COLO829 (cell line): ENCODE measurements at places on chromosomes 7 and 10.

GRCh38 chr7:104951546-104951945 lies 62.5 kb upstream of the KMT2E start:
- no peak for DNase-seq

DNA sequence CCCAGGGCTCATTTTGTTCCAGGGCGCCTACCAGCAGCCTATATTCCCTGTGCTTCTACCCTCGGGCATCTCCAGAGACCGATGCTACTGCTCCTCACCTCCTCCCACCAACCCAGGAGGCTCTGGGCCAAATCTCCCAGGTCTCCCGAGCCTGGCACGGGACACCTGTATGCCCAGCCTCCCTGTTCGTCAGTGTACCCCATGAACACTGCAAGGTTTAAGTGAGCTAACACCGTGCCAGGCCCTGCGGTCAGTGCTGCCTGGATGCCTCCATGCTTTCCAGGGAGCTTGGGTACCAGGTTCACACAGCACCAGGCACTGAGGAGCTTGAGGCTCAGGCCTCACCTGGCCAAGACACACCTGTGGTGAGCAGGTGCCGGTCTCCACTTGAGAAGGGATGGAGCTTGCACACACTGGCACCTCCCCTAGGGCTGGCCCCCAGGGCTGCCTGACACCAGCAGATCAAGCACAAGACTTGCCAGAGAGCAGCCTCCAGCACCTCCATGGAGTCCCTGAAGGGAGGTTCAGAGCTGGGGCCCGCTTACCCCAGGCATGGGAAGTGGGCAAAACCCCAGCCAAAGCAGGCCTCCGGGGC lies 80.3 kb downstream of the FAM53B start:
- DNase-seq = no peak

- DNase-seq = no peak
These were observed 294.1 kb upstream of the YAE1 start for GRCh38 chr7:39272111-39272510.

DNA sequence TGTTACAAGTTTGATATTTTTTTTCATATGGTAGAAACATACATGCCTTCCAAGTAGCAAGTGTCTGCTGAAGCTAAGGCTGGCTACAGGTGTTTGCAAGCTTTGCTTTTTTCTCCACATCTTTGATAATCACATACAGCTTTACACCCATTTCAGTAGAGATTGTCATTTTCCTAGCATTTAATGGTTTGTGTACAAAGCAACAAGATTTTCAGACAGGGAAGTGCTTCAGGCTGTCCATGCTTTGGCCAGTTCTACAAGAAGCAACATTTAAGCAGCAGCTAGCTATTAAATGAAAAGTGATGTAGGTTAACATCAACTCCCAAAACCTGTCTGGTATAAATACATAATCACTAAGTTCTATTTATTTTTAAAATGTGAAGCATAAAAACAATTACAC lies 2.3 kb downstream of the HDAC9 start:
- DNase-seq = no peak

GRCh38 chr7:123961771-123962170 lies 36.7 kb downstream of the SPAM1 start:
- DNase-seq = no peak

- no peak for DNase-seq
These were observed 34.2 kb upstream of the POM121L12 start for GRCh38 chr7:53001221-53001620.

DNA sequence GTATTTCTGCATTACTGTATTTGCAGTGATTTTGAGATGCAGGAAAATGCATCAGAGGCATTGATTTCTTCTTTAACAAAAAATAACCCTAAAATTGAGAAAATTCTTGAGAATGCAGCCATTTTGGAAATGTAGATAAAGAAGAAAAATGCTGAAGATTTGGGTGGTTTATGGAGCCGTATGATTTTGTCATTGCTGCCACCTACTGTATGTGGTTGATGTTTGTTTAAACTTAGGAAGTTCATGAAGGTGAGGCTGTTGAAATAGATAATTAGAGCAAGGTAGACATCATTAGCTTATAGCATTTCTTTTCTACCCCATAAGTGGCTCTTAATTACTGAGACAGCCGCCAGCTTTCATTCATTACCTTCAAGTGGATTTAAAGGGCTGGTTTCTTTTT lies 92.1 kb upstream of the SAMD8 start:
- peak; percentile 8 for DNase-seq

GRCh38 chr7:149599636-149600206 lies 102.1 kb upstream of the ZNF746 start:
- no peak for DNase-seq

GRCh38 chr7:25850216-25850615 lies 301.8 kb upstream of the NFE2L3 start:
- DNase-seq = no peak

GRCh38 chr7:39133088-39133487 lies 155.4 kb downstream of the POU6F2 start:
- no peak for DNase-seq

DNA sequence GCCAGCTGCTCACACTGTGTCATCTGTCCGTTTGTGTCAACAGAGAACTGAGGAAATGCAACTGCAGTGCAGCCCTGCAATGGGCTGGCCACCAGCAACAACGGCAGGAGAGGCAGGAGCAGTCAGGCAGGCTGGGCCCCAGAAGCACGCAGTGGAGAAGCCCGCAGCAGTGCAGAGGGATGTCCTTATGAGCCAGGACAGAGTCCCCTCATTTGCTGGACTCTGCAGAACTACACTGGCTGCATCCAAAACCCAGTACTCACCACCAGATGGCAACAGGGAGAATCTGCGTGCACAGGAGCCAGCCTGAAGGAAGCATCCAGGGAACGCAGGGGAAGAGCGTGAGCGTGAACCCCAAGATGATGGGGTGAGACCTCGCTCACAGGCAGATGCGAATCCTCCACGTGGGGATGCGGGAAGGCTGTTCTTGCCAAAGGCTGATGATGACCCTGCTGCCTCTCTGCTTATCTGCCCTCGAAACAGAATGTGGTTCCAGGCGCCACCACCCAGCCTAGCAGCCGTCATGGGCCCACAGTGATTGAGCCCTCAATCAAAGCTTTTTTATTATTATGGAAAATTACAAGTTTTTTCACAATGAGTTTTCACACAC lies 232.1 kb downstream of the PTPRN2 start:
- no peak for DNase-seq

DNA sequence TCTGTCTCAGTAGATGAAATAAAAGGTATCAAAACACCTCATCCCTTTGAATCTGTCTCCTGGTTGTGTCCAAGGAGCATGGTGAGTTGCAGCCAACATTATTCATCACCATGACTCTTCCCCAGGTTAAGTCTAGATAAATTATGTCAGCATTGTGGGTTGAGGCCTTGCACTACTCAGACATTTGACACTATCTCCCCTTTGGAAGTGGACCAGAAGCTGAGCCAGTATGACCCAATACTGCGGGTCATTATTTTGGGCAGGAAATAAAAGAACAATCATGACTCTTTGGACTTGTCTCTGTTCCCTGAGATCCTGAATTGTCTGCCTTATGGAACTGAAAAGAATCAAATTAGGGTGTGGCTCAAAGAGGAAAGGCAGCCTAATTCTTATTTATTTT lies 168.2 kb upstream of the FAM171A1 start:
- DNase-seq = no peak

- DNase-seq = no peak
These were observed 43.5 kb upstream of the TRIM8 start for GRCh38 chr10:102600816-102601215.

- no peak for DNase-seq
These were observed 12.2 kb downstream of the COMTD1 start for GRCh38 chr10:75223507-75223906.

- DNase-seq = no peak
These were observed 2.6 kb downstream of the MDH2 start for GRCh38 chr7:76050545-76050944.

DNA sequence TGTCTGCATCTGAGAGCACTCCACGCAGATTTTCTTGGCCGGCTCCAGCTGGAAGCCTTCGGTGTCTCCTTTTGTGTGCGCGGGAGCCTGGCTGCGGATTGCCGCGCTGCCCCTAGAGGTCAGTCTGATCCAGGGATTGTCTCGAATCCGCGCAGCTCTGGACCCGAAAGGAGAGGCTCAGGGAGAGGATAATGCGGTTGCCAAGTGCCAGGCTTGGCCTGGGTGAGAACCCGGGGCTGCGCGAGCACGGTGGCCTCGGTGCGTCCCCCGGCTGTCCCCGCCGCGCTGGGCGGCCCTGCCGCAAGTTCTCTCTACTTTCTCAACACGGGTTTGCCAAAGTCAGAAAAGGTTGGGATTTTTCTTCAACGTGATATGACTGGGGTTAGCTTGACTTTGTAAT lies 140.9 kb downstream of the ADCYAP1R1 start:
- peak; percentile 49 for DNase-seq

DNA sequence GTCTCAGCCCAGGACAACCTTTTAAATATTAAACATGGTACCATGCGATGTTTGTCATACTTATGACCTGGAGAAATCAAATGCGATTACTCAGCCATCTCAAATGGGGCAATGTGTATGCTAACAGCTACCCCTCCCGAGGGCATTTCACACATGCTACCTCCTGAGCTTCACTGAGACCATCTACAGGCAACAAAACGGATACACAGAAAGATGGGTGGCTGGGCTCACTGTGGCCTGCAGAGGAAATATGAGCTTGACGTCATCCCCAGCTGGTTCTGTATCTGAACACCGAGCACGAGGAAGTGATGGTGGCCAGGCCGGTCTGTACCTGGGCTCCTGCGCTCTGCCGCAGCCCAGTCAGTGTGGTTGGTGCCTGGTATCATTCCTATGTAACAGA lies 374.3 kb downstream of the RPS24 start:
- DNase-seq = no peak

DNA sequence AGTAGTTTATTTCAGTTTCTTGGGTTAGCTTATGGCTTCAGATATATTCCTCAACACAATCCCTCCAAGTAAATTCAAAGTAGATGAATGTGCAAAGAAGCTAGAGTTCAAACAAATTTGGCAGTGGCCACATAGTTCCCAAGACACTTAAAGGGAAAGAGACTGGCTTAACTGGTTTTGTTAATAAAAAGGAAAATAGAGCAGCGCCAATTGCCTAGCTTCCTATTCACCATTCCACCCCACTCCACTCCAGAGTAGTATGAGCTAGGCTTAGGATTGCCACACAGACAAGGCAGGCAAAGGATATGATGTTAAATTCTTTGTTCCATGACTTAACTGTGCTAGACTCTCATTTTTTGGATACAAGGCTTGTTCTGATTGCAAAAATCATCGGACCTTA lies 2.0 kb downstream of the XRCC2 start:
- no peak for DNase-seq

DNA sequence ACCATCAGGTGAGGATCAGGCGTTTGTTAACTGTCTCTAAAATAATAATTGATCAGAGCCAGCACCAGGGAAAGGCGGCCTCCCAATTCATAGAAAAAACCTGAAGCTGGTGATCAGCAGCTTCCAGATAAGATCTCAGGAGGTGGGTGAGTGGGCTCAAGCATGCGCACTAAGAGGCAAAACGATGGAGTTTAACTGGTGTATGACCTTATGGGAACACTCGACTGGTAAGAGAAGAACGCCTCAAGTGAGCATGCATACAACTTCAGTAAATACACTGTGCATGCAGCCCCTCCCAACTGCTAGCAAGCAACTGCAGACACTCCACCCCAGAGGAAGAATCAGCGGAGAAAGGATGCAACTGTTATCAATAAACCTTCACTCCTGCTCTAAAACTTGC lies 18.1 kb downstream of the RAPGEF5 start:
- no peak for DNase-seq

DNA sequence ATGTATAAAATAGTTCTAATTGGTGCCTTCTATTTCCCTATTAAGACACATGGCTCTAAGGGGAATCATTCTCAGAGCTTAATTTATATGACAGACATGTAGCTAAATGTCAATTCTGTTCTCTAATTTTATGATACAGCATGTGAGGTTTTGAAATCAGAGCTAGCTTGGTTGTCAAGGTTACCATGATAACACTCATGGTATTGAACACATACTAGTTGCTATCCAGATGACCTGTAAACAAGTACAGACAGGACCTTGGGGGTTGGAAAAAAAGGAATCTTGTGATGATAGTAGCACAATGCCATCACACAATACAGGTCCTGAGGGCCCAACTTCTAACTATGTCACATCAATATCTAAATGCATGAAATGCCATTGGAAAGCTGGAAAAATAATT lies 49.2 kb downstream of the RHOBTB1 start:
- peak; percentile 2 for DNase-seq
